ENCODE measurements at places on chromosomes 4 and X. TPM values are rescaled to one million over a fixed set of nuclear protein-coding genes. Genes with fewer than 3 reads are reported as not detected.

GRCh38 chrX:74804574-74804973, 120.7 kb downstream of the NEXMIF start:
- DNase-seq = no peak

- no peak for DNase-seq
Observed at GRCh38 chrX:68808686-68809357, 20.0 kb upstream of the EFNB1 start.

DNA sequence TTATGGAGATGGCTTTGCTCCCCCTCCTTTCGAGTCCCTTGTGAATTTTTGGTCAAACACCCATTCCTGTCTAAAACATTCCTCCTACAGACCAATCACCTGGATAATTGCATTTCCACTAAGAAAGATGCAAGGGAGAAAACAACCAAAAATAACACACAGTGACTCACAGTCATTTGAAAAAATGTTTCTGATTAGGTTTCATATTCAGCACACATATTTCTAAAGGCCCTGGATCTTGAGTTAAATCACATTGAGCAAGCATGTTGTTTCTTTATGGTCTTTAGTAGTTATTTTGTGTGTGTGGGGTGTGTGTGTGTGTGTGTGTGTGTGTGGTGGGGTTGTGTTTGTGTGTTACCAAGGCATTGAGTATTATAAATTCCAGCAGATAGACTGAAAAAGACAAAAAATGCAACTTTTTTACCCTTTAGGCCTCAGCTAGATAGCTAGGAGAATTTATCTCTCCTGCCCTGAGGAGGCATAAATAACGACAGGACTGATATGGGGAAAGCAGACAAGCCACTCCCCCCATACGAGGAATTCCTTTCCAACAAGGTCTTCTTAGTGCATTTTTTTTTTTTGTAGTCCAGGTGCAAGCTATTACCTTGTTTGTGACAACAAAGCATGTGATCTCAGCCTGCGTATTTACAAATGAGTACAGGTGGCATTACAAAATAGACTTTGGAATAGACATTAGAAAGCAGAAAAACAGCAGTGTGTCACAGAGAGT, 265.4 kb upstream of the ADGRL3 start:
- DNase-seq = no peak

DNA sequence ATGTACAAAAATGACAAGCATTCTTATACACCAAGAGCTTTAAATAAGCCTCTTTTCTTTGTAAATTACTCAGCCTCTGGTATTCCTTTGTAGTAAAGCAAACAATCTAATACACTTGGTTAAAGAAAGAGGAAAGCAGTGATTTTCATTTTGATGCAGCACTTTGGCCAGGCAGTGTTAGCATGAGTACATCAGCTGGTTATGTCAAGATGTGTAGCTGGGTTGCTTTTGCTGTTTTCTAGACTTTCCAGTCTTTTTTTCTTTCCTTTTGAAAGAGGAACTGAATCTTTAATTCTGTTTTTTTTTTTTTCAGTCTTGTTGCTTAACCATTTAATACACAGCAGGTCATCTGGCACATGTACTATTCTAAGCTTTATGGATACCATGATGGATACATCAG, 167.1 kb upstream of the AADAT start:
- DNase-seq = no peak

GRCh38 chrX:112636288-112636687, 43.5 kb downstream of the LHFPL1 start:
- DNase-seq = no peak

GRCh38 chr4:25984266-25984665, 70.2 kb downstream of the SMIM20 start:
- no peak for DNase-seq

DNA sequence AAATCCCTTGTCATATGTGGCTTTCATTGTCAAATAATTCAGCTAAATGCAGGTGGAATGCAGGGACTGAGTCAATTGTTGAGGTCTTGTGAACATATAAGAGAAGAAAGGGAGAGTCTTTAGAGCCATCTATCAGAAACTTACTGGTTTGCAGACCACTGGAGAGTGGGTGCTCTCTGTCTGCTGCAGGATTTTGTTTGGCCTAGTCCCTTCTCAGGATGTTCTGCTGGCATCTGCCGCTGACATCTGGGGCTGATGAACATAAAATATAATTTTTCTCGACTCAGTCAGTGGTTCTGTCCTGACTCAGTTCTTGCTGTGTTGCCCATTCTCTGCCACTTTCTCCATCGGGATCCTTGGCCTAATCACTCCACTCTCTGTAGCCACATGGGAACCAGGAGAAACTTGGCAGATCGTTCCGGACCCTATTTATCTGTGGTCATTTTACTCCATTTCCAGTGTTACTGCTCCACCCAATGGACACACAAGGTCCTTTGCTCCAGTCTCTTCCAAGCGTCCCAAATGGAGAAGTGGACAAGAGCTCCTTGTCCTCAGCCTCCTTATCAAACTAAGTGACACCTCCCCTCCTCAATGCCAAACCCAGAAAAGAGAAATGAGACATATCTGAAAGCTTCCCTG, 436.2 kb downstream of the FAT4 start:
- peak; percentile 48 for DNase-seq

DNA sequence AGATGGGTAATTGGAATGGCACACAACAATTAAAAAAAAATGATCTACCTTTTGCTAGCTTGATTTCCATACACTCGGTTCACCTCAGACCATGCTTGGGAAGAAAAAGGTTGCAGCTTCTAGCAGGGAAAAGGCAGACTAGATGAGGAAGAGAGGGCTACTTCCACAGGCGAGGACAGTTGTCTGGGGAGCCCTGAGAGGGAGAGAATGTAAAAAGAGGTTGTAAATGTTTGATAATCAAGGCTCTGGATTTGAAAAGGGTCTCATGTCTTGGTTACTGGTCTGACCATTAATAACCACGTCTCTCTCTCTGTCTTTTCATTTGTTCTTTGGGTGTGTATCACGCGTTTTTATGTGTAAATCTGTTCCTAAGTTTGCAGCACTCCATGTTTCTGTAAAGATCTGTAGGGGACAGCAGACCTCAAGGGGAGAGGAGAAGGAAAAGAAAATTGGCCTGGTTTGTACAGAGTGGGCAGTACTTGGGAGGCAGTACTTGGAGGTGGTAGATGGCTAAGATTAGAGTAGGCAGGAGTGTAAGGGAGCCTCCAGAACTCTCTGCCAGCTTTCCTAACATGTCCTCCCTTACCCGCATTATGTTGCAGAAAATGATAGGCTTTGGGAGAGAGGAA, 750 bp downstream of the ARMCX5 start:
- DNase-seq = peak; percentile 13

GRCh38 chrX:153968754-153969124, 2.9 kb downstream of the HCFC1 start:
- no peak for DNase-seq

GRCh38 chr4:26110493-26110892, 196.5 kb downstream of the SMIM20 start:
- no peak for DNase-seq

DNA sequence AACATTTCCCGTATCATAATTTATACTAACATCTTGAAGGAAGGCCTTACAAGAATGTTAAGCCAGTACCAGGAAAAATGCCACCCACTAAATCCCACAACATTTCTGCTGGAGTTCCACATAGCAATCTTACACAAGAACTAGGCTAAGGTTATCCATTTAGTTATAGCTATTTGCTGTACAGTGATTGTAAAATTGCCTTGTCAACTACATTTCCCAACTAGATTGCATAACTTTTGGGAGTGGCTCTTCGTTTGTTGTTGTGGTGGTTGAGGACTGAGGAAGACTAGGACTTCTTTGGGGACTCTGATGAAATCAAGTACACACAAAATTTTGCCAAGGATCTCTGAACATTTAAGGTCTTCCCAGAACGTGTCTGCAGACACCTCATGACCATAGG, 8.0 kb downstream of the IBSP start:
- DNase-seq = no peak

DNA sequence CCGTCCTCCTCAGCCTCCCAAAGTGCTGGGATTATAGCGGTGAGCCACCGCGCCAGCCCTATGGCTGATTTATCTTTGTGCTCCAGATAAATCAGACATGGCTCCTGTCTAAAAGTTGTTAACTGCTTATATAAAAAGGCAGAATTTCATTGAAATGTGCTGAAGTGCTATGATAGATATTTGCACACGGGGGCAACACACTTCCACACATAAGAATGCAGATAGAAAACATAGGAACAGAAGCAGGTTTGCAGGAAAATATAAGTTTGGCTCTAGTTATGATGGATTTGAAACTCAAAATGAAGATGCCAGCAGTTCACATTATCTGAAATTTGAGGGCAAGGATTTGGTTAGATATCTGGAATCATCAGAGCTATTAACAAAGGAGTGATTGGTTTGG, 163.1 kb upstream of the SLITRK2 start:
- DNase-seq = no peak

GRCh38 chr4:156695163-156695562, 276.4 kb downstream of the PDGFC start:
- DNase-seq = no peak

GRCh38 chrX:18855919-18856644, 127.8 kb downstream of the PHKA2 start:
- DNase-seq = no peak

GRCh38 chr4:139191373-139191772, 14.4 kb upstream of the ELF2 start:
- no peak for DNase-seq

DNA sequence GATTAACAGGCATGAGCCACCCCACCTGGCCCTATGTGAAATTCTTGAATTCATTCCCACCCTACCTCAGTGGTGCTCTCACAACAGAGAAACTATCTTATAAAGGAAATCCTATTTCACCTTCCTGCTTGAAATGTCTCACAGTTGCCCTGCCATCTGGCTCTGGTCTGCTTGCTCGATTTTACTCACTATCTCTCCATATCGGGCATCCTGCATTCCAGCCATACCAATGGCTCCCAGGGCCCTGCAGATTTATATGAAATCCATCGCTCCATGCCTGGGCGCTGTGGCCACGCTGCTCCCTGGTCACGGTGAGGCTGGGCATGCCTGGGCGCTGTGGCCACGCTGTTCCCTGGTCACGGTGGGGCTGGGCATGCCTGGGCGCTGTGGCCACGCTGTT, 15.8 kb downstream of the SORBS2 start:
- DNase-seq = no peak

DNA sequence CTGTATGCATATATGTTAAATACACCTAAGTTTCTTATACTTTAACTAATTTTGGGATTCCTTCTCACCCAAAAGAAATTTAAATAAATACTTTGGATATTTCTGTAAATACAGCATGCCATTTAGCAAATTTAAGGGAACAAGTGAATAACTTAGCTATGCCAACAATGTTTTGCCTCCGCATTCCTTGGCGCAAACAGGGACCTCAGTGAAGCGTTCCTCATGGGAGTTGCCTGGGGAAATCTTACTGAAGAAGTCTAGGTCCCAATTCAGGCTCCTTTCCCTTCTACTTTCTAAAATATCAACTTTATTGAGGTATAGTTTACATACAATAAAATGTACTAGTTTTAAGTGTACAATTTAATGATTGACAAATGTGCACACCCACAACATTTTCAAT, 25.0 kb downstream of the COL4A5 start:
- DNase-seq = no peak

- no peak for DNase-seq
Observed at GRCh38 chr4:118284169-118284568, 68.6 kb downstream of the PRSS12 start.

DNA sequence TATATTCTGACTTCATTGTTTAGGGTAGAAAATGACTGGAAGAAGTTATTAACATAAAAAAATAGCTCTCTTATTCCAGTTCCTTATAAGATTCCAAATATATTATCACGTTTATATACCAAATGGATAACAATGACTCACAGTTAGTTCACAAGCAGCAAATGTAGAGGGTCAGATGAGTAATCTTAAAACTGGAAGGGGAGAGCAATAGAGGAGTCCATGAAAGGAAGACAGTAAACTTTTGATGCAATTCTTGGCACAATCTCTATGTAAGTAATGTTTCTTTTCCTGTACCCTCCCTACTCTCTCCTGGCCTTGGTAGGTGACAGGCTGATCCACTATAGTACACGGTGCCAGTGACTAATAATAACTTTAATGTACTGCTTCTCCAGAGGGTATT, 259.0 kb upstream of the TRPC5 start:
- no peak for DNase-seq

DNA sequence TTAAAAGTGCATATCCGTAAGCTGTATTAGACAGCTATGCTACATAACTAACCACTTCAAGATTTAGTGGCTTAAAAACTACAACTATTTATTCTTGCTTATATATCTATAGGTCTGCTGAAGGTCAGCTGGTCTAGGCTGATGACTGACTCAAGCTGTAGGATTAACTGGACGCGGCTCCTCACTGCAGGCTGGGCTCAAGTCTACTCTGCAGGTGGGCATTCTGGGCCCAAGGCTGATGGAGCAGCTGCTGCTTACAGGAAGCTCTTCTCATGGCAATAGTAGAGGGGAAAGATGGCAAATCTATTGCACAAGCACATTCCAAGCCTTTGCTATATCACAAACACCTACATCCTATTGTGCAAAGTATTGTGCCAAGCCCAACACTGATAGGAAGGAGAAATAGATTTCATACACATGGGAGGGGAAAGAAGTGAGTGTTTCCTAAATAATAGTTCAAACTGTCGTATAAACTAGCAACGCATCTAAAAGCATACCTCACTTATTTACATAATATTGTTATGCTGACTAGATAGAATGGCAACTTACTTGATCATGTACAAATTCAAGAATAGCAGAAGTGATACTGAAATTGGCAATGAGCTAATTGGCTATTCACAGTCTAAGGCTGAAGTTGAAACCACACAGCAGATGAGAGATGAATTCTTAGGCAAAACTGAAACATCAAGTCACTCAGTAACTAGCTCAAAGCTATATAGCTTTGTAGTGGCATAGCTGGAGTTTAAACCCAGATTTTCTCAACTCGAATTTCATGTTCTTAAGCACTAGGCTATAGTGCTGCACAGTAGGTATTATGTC, 263.8 kb downstream of the NKX6-1 start:
- no peak for DNase-seq

DNA sequence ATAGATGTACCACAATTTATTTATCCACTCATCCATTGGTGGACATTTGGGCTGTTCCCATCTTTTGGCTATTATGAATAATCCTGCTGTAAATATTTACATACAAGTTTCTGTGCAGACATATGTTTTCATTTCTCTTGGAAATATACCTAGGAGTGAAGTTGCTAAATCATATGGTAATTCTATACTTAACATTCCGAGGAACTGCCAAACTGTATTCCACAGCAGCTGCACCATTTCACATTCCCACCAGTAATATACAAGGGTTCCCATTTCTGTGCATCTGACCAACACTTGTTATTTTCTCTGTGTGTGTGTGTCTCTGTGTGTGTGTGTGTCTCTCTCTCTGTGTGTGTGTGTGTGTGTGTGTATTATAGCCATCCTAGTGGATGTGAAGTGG, 15.4 kb upstream of the DOCK11 start:
- no peak for DNase-seq

ACE2 gene
- polyA plus RNA-seq = 0.57 TPM

CBLL2 gene
- polyA plus RNA-seq = not detected

GCNA gene
- polyA plus RNA-seq = 2.0 TPM

MID1 gene
- 15.6 TPM for polyA plus RNA-seq

GAGE12H gene
- not detected for polyA plus RNA-seq

UGT2B7 gene
- 49.3 TPM for polyA plus RNA-seq

CXCL6 gene
- polyA plus RNA-seq = 0.18 TPM

HERC3 gene
- polyA plus RNA-seq = 18.3 TPM

YY2 gene
- polyA plus RNA-seq = 4.4 TPM

HS3ST1 gene
- 3.7 TPM for polyA plus RNA-seq
